ENCODE measurements at places on chromosomes 7 and 10. TPM values are rescaled to one million over a fixed set of nuclear protein-coding genes. Genes with fewer than 3 reads are reported as not detected.

DNA sequence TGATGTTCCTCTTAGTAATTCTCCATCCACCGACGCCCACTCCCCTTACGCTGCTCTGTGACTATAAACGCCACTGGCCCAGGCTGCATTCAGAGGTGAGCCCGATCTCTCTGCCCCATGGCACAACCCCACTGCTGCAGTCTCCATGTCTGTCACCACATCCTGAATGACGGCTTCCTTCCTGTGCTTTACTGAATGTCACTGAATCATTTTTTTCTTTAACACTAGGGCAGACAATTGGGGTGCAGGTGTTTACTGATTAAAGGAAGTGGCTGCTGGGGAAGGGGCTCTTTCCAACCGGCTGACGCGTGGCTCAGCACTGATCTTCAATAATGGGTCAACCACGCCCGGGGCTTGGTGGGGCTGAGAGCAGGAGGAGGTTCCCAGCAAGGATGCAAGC lies 208.3 kb downstream of the USP6NL start:
- H3K4me3 ChIP-seq = no peak overlapping the region
- no peaks in the 10 kb centered on the region for H3K36me3 ChIP-seq
- no peak for DNase-seq
- H3K27ac ChIP-seq = no peak overlapping the region
- H3K4me1 ChIP-seq = no peaks in the 10 kb centered on the region
- no peaks in the 10 kb centered on the region for H3K27me3 ChIP-seq

Gene ARHGEF5
- total RNA-seq = 37.1 TPM

DNA sequence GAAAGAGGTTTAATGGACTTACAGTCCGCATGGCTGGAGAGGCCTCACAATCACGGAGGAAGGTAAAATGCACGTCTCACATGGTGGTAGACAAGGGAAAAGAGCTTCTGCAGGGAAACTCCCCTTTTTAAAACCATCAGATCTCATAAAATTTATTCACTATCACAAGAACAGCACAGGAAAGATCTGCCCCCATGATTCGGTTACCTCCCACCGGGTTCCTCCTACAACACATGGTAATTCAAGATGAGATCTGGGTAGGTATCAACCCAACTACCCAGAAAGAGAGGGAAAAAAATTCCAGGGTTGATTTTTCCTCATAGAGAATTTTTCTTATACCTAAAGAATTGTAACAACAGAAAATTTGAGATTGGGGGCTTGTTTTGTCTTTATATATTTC lies 13.9 kb downstream of the RAPGEF5 start:
- no peak overlapping the region for H3K27ac ChIP-seq
- DNase-seq = no peak
- no peaks in the 10 kb centered on the region for H3K36me3 ChIP-seq

GRCh38 chr7:157494506-157495176 lies 157.8 kb downstream of the DNAJB6 start:
- no peaks in the 10 kb centered on the region for H3K36me3 ChIP-seq
- H3K27ac ChIP-seq = no peak overlapping the region
- no peaks in the 10 kb centered on the region for H3K4me1 ChIP-seq
- DNase-seq = no peak
- no peak overlapping the region for H3K4me3 ChIP-seq

Gene ZCWPW1
- 6.5 TPM for total RNA-seq

GRCh38 chr7:34751725-34752643 lies 94.0 kb downstream of the NPSR1 start:
- no peak overlapping the region for H3K27ac ChIP-seq
- no peaks in the 10 kb centered on the region for H3K27me3 ChIP-seq
- no peaks in the 10 kb centered on the region for H3K36me3 ChIP-seq
- no peak overlapping the region for H3K4me3 ChIP-seq

Gene INMT
- total RNA-seq = 0.13 TPM

Gene PIP
- total RNA-seq = not detected

GRCh38 chr10:24708081-24708480 lies 15.6 kb downstream of the ARHGAP21 start:
- peaks cover 13% of the 10 kb centered on the region for H3K4me1 ChIP-seq
- no peaks in the 10 kb centered on the region for H3K27me3 ChIP-seq
- H3K36me3 ChIP-seq = no peaks in the 10 kb centered on the region
- no peak overlapping the region for H3K4me3 ChIP-seq
- no peak overlapping the region for H3K27ac ChIP-seq

Gene DPP6
- not detected for total RNA-seq

DNA sequence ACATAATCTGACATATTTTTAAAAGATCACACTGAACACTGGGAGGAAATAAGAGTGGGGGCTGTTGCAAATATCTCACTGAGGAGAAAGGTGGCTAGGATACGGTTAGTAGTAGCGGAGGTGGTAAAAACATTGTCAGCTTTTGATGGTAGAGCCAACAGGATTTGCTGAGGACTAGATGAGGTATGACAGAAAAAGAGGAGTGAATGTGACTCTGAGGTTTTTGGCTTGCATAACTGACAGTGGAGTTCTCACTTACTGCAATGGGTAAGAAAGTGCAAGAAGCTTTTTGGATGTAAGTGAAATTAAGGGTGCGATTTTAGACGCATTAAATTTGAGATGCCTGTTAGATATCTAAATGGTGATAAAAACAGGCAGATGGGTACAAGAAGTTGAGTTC lies 102.0 kb upstream of the MBL2 start:
- no peaks in the 10 kb centered on the region for H3K27me3 ChIP-seq
- no peak overlapping the region for H3K4me3 ChIP-seq
- H3K27ac ChIP-seq = peak overlapping the region; percentile 9
- H3K4me1 ChIP-seq = no peaks in the 10 kb centered on the region
- no peak for DNase-seq

DNA sequence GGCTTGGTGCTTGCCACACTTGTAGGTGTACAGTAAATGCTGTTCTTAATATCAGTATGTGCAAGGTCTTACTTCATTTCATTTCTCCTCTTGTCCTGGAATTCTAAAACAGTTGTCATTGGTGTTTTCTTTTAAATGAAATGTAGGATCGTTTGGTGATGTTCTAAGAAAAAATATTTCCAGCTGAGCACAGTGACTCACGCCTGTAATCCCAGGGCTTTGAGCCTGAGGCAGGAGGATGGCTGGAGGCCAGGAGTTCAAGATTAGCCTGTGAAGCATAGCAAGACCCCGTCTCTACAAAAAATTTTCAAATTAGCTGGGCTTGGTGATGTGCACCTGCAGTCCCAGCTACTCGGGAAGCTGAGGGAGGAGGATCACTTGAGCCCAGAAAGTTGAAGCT lies 32.6 kb upstream of the ELN start:
- no peak overlapping the region for H3K27ac ChIP-seq
- no peak overlapping the region for H3K4me3 ChIP-seq
- no peaks in the 10 kb centered on the region for H3K4me1 ChIP-seq
- no peaks in the 10 kb centered on the region for H3K27me3 ChIP-seq
- no peak for DNase-seq
- H3K36me3 ChIP-seq = no peaks in the 10 kb centered on the region

- DNase-seq = no peak
- H3K4me1 ChIP-seq = no peaks in the 10 kb centered on the region
- H3K27me3 ChIP-seq = no peaks in the 10 kb centered on the region
- H3K27ac ChIP-seq = no peak overlapping the region
These were observed 546.0 kb upstream of the FZD8 start for GRCh38 chr10:36188080-36188453.

- no peak overlapping the region for H3K4me3 ChIP-seq
- H3K36me3 ChIP-seq = no peaks in the 10 kb centered on the region
- no peaks in the 10 kb centered on the region for H3K4me1 ChIP-seq
- H3K27me3 ChIP-seq = no peaks in the 10 kb centered on the region
- DNase-seq = no peak
These were observed 128.8 kb downstream of the GATA3 start for GRCh38 chr10:8183241-8183704.

DNA sequence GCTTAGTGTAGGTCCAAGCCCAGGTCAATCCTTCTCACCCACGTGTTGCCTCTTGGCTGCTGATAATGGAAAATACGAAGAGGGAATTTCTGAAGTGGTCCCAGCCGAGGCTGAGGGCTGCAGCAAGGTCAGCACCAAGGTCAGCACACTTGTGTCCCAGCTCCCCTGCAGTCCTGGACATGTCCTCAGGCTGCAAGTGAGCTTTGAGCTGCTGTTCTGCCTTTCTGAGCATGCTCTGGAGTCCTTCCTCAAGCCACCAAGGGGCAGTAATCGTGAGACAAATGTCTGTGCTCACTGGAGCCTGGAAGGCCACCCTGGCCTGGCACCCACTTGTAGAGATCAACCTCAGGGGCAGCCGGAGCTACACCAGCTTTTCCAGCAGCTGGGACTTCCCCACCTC lies 28.3 kb downstream of the DRGX start:
- H3K27ac ChIP-seq = no peak overlapping the region
- peaks cover 2% of the 10 kb centered on the region for H3K27me3 ChIP-seq
- H3K4me3 ChIP-seq = no peak overlapping the region
- no peak for DNase-seq
- H3K36me3 ChIP-seq = no peaks in the 10 kb centered on the region
- H3K4me1 ChIP-seq = no peaks in the 10 kb centered on the region

GRCh38 chr7:121957626-121958025 lies 84.7 kb downstream of the PTPRZ1 start:
- H3K27me3 ChIP-seq = no peaks in the 10 kb centered on the region
- H3K27ac ChIP-seq = no peak overlapping the region
- no peak overlapping the region for H3K4me3 ChIP-seq
- no peaks in the 10 kb centered on the region for H3K36me3 ChIP-seq
- DNase-seq = no peak

Gene CPA2
- total RNA-seq = 0.87 TPM

- no peak for DNase-seq
- H3K27me3 ChIP-seq = no peaks in the 10 kb centered on the region
- no peak overlapping the region for H3K27ac ChIP-seq
- H3K36me3 ChIP-seq = no peaks in the 10 kb centered on the region
- no peak overlapping the region for H3K4me3 ChIP-seq
- H3K4me1 ChIP-seq = no peaks in the 10 kb centered on the region
These were observed 213.5 kb downstream of the LHFPL3 start for GRCh38 chr7:104541897-104542296.

Gene TLX1
- total RNA-seq = 0.13 TPM

DNA sequence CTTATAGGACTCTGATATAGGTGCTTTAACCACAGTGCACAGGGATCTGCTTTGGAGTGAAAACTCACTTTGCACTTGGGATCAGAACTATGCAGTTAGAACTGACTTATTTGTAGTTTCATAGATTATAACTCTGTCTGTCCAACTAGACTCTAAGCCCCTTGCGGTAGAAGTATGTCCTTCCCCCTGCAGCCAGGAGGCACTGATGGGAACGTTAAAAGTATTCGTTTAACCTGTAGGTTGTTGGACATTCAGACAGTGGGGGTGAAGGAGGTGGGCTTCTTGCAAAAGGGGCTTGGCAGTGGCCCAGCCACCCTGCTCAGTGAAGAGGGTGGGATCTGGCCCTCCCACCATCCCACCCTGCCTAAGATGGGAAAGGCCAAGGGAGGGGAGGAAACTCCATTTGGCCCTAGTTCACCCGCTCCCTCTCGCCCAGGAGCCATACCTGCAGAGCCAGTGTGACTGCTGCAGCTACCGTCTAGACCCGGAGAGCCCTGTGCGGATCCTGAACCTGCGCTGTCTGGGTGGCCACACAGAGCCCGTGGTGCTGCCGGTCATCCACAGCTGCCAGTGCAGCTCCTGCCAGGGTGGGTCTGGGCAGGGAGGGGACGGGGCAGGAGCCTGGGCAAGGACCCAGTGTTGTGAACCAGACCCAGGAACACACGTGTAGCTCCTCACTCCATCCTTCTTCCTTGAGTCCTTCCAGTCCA lies 5.7 kb upstream of the ZNF862 start:
- no peak overlapping the region for H3K4me3 ChIP-seq
- no peak for DNase-seq
- H3K27ac ChIP-seq = no peak overlapping the region
- no peaks in the 10 kb centered on the region for H3K36me3 ChIP-seq
